ENCODE measurements at places on chromosomes 4 and X.

GRCh38 chr4:128457726-128458125 lies 170.1 kb upstream of the PGRMC2 start:
- DNase-seq, result no peak

GRCh38 chr4:88753658-88754571 lies 56.3 kb upstream of the NAP1L5 start:
- no peak for DNase-seq

GRCh38 chr4:38152305-38152704 lies 192.1 kb downstream of the PTTG2 start:
- no peak for DNase-seq

DNA sequence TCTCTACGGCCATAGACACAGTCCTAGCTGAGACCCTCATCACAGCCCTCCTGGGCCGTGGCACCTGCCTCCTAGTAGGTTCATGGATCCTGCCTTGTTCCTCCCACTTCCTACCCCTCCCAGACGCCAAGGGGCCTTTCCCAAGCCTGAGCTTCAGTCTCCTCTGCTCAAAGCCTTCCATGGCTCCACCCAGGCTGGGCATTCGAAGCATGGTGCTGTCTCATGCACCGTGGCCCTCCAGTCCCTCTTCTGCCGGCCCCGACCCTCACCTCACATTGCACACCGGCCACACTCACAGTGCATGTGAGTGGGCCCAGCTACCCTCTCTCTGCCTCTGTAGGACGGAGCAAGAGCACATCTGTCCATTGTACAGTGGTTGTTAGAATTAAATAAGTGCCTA lies 21.7 kb upstream of the KIAA0232 start:
- no peak for DNase-seq

DNA sequence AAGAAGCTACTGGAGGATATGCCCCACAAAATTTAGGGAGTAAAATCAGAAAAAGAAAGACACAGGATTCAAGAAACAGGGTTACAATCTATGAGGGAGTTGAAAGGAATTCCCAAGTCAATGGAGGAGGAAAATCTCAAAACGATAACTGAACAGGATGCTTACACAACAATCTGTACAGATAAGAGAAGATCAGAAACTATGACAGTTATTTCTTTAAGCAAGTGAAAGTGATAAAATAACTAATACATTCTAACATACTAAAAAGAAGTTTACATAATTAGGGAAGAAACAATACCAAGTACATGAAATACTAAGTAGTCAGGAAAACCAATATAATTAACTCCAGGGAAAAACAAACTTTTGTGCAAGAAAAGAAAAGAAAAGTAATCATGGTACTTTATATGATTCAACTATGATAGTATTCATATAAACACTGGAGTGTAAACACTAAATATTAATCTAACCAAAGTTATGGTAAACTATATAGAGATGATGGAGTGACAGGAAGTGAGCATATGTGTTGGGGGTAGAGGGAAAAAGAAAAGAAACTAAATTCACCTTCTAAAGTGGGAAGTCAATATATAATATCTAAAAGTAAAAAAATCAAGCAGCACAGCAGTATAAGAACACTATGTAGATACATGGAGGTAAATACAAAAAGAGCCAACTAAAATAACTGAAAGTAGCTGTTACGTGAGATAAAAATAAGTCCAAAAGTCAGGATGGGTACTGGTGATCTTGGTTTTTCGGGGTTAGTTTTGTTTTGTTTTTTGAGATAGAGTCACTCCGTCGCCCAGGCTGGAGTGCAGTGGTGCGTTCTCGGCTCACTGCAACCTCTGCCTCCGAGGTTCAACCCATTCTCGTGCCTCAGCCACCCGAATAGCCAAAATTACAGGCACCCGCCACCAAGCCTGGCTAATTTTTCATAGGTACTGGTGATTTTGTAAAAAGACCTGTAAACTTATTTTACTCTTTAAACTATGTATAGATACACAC lies 99.3 kb downstream of the TEX11 start:
- DNase-seq, result no peak

DNA sequence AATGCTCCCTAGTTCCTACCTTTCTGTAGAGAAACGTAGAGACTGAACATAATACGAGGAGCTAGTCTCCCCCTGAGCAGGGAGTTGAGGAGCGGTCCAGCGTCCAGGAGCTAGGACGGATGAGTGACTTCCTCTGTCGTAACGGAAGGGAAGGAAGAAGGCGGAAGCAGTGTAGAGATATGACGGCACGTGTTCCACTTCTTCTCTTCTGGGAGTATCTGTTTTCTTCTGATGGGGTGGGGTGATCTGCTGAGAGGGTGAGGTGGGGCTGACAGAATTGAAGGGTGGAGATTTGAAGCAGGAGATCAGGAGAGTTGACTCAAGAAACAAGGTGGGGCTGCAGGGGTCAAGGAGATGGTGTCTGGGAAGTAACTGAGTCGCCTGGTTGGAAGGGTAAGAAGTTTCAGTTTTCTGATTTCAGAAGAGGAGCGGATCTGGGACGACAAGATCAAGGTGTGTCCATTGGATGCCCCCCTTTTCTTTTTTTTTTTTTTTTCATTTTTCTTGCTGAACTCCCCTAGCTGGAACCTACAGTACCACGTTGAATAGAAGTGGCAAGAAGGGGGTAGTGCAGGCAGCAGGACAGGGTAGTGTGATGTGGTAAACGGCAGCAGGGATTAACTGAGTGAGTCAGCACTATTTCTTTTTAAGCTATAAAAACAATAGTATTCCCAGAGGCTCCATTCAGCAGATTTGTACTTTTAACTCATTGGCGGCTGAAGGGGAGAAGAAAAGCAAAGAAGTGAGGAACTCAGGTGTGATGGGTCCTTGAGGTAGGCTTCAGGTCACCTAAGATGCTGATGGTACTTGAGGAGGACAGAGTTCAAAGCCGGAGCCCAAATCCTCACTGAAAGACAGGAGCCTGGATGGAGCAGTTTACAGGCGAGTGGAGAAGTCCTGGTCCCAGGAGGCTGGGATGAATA lies 50.8 kb upstream of the SETD7 start:
- peak; percentile 54 for DNase-seq

- no peak for DNase-seq
These were observed 682.0 kb downstream of the KCTD8 start for GRCh38 chr4:43766648-43767047.

DNA sequence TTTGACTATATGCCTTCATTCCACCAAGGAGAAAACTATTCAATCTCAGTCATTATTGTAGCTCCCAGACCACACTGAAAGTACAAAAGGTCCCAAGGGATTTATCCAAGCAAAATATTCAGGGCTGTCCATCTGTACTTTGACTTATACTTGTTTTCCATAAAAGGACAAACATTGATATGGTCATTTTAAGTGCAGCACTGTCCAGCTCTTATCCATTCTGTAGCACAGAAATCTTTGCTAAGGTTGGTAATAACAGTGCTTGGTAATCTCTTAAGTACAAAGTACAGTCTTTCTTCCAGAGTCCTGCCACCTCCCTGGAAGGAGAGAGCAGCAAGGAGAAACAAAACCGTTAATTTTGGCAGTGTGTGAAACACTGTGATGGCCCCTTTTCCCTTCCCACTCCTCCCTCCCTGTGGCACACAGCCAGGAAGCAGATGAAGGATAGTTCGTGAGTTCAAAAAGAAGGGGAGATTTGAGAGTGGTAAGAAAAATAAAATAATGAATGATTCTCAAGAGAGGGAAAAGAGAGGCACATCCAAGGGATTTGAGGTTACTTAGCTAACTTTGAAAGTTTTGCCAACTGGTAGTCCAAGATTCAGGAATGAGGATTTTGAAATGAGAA lies 6.8 kb upstream of the CXCL2 start:
- DNase-seq, result no peak

DNA sequence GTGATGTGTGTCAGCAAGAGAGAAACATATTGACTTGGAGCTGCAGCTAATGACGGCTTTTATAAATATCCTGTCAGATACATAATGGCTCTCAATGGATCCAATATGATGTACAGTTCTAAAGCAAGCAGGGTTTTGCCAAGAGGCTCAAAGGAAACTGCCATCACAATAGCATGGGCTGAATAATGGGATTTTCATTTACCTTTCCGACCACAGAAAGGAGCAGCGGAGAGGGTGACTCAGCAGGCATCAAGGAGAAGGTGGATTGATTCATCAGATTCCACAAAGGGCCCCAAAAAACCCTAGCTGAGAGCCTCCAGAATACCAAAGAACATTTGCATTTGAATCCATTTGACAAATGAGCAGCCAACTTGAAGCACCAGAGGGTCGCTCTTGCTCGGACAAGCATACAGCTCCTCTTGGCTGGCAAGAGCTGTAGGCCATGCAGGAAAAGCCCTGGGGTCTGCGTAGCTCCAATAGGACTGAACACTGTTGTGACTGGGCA lies 355.7 kb upstream of the NOCT start:
- no peak for DNase-seq

DNA sequence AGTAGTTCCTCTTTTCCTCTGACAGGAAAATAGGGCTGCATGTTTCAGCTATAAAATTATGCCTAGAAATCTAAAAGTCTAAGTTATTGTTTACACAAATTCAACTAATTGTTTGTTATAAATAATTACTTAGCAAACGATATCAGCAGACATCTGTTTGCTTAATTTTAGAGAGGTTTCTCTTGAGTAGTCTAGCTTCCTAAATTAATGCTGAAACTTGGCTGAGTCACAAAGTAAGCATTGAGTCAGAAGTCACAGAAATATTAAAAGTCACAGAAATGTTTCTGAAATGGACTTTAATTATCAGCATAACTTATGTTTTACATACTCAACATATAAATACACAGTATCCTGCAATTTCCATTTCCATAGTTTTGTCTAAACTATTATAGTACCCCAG lies 1044.0 kb downstream of the CCSER1 start:
- no peak for DNase-seq

GRCh38 chr4:44736900-44737299 lies 10.5 kb upstream of the GNPDA2 start:
- no peak for DNase-seq

DNA sequence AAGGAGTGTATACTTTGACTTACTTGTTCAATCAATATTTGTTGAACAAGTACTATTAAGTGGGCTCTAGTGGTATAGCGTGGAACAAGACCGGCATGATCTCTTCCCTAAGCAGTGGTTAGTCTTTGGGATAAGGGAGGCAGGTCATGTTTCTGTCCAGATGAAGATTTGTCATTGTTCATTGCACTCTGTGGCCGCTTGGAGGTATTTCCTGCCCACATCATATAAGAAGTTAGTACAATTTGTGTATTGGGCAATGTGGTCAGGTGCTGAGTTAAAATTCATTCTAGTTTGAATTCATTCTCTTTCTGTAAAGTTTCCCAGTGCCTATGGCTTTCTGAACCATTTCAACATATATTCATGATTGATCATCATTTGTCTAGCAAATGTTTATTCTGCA lies 101.1 kb upstream of the SHISA3 start:
- no peak for DNase-seq

GRCh38 chr4:106627051-106627450 lies 258.5 kb upstream of the GIMD1 start:
- no peak for DNase-seq

- DNase-seq, result no peak
These were observed 143.9 kb downstream of the SHOX start for GRCh38 chrX:774536-774935.

- DNase-seq, result no peak
These were observed 10.6 kb upstream of the HMX1 start for GRCh38 chr4:8882239-8882638.

DNA sequence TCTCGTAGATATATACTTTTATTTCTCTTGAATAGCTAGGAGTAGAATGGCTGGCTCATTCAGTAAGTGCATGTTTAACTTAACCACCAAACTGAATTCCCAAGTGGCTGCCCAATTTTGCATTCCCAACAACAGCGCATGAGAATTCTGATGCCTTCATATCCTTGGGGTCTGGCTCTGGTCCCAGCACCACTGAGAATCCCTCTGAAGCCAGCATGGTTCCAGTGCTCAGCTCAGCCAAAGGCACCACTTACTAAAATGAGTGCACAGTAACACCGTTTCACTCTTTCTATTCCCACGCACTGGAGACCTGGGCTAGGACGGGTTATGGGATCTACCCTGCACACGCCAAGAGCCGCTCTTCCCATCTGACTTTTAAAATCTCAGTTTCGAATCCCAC lies 60.4 kb downstream of the CASP3 start:
- no peak for DNase-seq

DNA sequence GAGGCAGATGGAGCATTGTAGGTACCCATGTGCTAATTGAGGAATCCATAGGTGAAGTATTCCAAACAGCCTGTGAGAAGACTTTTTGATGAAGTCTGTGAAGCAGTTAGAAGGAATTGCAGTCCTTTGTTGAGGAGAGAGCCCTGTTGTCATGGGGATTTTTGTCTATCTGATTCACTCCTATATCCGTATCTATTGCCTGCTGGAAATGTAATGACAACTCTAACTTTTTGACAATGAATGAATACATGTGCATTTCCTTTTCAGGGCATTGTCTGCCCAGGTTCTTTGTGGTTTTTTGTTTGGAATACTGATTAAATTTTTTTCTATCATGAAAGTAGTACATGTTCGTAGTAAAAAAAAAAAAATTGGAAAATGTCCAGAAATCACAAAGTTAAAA lies 31.1 kb downstream of the STK32B start:
- no peak for DNase-seq

GRCh38 chrX:12229986-12230385 lies 91.7 kb downstream of the FRMPD4 start:
- no peak for DNase-seq

DNA sequence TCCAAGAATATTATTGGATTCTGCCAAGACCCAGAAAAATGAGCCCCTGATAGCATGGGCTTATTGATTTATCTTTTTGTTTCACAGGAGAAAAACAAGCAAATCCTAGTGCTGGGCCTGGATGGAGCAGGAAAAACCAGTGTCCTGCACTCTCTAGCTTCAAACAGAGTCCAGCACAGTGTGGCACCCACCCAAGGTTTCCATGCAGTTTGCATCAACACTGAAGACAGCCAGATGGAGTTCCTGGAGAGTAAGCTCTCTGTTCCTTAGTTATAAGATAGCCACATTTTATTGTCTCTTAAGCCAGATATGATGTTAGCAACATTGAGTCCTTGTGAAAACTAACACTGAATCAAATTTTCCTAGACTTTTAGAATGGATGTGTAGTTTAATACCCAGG lies 5.5 kb downstream of the ARL9 start:
- DNase-seq, result peak; percentile 74

DNA sequence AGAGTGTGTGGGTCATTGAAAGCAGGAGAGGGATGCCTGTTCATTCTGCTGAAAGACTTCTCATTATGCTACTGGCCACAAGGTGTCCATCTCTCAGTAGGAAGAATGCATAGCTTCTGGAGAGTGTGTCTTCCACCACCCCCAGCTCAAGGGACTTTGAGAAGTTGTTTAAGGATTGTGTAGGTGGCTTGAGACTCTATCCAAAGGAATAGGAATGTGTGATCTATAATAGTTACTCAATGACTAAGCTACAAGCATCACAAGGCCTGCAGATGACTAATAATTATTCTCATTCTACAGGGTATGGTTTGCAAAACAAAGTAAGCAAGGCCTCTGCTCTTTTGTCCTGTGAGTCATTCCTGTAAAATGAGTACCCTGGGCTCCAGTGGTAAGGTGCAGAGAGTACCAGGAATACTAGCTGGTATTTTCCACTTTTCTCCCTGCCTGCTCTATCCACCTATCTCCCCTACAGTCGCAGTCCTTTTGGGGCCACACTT lies 279.8 kb upstream of the BOD1L1 start:
- no peak for DNase-seq

GRCh38 chrX:64394059-64394873 lies 986 bp downstream of the MTMR8 start:
- DNase-seq, result no peak

Data from testis (tissue), 5 donors.